Muscle of leg (tissue), 16 donors: ENCODE measurements at places on chromosomes 11 and 22. TPM values are rescaled to one million over a fixed set of nuclear protein-coding genes. Genes with fewer than 3 reads are reported as not detected.
A peak's percentile ranks its signal among the peaks of the same experiment; 100 is the strongest.

DNA sequence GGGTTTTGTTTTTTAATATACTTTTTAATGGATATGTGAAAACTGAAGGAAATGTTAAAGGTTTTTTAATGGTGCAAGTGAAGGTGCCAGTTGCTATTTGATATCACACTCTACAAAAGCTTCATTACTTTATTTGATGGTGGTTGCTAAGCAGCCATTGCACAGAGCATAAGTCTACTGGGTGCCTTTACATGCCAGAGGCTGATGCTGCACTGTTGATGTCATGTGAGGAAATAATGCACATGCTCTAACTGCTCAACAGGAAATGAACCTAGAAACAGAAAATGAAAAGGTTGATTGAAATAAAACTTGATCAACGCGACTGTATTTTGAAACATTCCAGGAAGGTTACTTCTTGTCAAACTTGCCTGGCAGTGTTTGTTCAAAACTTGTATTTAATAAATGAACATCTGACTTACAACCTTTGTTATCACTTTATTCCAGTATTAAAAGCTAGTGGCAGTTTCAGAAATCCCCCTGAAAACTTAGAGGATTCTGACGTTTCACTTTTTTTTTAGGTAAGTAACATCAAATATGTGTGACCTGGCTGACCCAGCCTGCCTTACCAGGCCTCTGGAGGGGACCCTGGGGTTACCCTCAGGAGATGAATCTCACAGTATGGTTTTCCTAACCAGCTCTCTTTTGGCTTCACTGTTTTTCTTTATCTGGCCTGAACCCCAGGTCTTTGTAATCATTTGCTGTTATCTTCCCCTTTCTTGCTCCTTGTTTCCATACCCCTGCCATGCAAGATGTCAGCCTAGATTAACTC lies 2.4 kb upstream of the ATP5MG start:
- DNase-seq, result no peak

DNA sequence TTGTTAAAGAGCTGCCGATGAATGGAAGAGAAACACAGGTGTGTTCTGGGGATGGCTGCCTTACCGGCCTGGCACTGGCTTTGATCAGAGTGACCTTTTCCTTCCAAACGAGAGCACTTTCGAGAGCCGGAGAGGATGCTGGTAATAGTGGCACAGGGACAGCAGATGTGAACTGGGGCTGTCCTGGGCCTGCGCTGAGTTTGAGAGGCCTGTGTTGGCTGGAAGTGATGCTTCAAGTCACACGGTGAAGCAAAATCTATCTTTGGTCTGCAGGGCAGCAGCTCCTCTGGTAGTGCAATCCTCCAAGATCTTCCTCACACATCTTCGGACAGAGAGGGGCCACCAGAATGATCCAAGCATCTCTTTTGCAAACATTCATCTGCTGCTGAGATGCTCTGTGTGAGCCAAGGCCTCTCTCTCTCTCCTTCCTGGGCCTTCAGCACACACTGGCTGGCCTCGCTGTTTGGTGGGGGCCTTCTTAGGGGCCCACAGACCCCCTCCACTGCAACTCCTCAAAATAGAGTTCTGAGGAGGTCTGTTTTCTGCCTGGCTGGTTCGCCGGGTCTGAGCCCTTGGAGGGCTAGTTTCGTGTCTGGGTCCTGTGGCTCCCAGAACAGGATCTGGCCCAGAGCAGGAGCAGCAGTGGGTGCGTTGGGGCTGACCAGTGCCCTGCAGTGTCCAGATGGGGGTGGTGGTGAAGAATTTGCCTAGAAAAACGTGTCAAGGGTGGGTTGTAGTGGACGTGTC lies 6.4 kb downstream of the MPPED1 start:
- DNase-seq, result no peak

- DNase-seq, result peak; percentile 26
Measured at GRCh38 chr11:26599425-26599824, 27.4 kb upstream of the MUC15 start.

GRCh38 chr22:23067691-23068090 lies 2.6 kb upstream of the GNAZ start:
- no peak for DNase-seq

GRCh38 chr11:16758382-16759024 lies 20.1 kb downstream of the C11orf58 start:
- no peak for DNase-seq

- DNase-seq, result no peak
Measured at GRCh38 chr11:75689863-75690609, 21.2 kb upstream of the MAP6 start.

- DNase-seq, result no peak
Measured at GRCh38 chr11:95768521-95768920, 21.1 kb downstream of the FAM76B start.

- DNase-seq, result no peak
Measured at GRCh38 chr11:36360318-36360717, 64.2 kb downstream of the PRR5L start.

GRCh38 chr11:82960779-82961143 lies 59.2 kb downstream of the DDIAS start:
- DNase-seq, result no peak

GRCh38 chr11:128496692-128497060 lies 90.7 kb downstream of the ETS1 start:
- DNase-seq, result no peak

- DNase-seq, result no peak
Measured at GRCh38 chr11:37812281-37812880, 1214.3 kb upstream of the RAG2 start.

DNA sequence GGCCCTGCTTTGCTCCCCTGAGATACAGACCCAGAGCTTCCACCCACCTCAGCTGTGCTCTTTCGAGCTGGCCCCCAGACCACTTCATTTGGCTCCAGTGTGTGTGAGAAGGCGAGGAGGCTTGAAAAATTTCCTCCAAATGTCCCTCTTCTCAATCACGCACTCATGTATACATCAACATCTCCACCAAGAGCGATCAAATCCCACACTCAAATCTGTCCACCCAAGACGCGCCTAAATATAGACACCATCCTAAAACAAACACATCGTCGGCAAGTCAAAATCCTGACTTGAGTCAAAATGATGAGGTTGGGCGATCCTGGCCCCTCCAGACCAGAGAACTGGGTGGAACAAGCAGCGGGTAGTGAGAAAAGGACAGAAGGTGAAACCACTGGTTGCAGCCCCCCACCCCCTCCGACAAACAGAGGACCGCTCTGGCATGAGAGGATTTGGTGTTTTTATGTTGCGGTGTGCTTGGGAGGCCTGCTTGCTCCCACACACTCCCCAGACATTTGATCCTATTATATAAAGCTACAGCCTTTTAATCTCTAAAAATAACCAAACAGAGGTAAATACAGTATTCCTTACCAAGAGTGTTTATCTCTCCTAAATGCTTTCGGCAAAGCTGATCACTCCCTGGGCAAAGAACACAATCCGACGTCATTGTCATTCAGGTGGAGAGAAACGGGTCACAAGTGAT lies 10.2 kb downstream of the MN1 start:
- no peak for DNase-seq

DNA sequence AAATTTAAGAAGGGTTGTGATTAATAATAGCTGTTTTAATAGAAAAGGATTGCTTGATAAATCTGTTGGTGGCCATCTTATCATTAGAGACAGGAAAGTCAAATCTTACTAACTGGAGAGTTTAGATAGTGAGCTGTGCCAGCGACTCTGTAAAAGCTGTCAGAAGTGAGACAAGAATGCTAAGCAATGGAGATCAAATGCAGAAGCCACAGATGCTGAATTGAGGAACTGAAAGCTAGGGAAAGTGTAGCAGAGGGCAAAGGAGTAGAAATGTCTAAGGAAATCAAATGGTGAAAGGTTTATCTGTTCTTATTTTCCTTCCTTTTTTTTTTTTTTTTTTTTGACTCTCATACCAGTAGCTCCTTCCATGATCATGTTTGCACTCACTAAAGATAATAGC lies 13.7 kb downstream of the MS4A13 start:
- peak; percentile 57 for DNase-seq

- DNase-seq, result peak; percentile 51
Measured at GRCh38 chr11:36098087-36098486, 154.2 kb downstream of the LDLRAD3 start.

GRCh38 chr11:4658629-4659445 lies 15.1 kb downstream of the OR51E1 start:
- no peak for DNase-seq

DNA sequence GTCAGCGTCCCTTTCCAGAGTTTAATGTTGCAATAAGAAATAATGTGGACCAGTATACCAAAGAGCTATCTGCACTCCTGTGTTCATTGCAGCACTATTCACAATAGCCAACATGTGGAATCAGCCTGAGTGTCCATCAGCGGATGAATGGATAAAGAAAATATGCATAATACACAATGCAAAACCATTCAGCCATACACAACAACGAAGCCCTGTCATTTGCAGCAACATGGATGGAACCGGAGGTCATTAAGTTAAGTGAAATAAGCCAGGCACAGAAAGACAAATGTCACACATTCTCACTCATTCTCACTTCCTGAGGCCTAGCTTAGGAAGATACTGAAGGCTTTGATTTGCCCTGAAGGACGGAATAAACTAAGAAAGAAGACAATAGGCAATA lies 22.1 kb downstream of the SLC5A4 start:
- DNase-seq, result no peak

DNA sequence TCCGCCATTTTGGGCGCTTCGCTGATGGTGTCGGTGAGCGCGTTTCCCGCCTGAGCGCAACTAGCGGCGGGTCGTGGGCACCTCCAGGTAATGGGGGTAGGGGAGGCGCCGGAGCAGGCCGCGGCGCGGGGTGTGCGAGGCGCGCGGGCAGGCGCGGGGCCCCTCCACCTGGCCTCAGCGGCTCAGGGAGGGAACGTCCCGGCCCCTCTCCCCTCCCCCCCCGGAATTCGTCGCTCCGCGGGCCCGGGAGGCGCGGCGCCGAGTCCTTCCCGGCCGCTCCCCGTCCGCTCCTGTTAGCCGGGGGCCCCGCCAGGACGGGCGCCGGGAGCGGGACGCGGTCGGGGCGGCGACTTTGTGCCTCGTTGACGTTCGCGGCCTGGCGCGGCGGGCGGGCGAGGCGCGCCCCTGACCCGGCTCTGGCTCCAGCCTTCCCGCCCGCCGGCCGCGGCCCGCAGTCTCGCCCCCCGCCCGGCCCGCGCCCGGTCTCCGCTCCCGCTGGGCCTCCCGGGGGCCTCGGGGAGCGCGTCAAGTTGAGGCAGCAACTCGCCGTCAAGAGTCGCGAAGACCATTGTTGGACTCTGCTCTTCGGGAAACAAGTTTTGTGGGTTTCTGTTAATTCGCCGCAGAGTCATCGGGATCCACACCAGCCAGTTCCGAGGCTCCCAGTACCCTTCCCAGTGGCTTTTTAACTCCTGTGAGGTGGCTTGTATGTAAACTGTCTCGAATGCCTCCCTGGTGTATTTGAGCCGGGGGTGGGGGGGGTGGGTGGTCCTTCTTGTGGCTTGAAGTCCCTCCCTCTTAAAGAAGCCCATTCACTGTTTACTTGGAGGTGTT lies at the start of gene PPP6R3:
PPP6R3 (plus strand) TSS at position 12 of the 834 bp plus-strand sequence. CDS start 76,913 bp downstream, outside the sequence.
- peak; percentile 72 for DNase-seq

DNA sequence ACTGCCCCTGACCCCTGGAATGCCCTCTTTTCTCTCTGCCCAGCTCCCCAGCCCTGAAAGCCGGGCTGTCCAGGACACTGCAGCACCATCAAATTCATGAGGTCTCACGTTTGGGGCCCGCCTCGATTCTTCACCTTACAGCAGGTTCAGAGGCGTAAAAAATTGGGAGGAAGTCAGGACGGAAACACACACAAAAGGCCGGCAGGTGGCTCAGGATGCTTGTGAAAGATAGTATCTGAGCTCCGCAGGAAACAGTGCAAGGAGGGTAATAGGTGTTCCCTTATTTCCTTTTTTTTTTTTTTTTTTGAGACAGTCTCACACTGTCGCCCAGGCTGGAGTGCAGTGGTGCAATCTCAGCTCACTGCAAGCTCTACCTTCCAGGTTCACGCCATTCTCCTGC lies 4.1 kb downstream of the RFPL2 start:
- no peak for DNase-seq

DNA sequence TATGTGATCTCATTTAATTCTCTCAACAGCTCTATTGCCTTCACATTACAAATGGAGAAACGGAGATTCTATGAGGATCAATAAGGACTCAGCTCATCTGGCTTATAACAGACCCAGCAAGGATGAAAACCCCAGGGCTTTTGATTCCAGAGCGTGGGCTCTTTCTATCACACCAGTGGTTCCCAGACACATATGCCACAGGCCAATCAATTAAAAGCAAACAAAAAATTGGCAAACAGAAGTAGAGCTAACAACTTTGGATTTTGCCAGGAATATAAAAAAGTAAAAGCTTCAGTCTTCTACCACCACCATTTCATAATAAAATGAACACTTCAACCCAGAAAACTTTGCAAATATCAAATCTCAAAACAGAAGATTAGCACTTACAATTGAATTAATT lies 71.1 kb upstream of the FAT3 start:
- no peak for DNase-seq

DNA sequence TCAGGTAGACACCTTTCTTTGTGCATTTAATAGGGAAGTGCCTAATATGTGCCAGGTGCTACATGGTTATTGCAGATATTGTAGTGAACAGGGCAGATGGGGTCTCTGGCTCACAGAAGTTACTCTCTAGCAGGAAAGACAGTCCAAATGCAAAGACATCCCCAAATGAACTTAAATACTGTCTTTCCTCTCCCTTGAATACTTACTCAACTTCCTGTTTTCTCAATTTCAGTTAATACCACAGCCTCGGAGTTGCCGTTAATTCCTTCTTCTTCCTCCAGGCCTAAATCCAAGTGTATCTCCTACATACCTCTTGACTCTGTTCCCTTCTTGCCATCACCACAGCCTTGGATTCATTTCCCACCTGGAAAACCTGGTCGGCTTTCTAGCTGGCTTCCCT lies 134.3 kb upstream of the SESN3 start:
- DNase-seq, result no peak

DNA sequence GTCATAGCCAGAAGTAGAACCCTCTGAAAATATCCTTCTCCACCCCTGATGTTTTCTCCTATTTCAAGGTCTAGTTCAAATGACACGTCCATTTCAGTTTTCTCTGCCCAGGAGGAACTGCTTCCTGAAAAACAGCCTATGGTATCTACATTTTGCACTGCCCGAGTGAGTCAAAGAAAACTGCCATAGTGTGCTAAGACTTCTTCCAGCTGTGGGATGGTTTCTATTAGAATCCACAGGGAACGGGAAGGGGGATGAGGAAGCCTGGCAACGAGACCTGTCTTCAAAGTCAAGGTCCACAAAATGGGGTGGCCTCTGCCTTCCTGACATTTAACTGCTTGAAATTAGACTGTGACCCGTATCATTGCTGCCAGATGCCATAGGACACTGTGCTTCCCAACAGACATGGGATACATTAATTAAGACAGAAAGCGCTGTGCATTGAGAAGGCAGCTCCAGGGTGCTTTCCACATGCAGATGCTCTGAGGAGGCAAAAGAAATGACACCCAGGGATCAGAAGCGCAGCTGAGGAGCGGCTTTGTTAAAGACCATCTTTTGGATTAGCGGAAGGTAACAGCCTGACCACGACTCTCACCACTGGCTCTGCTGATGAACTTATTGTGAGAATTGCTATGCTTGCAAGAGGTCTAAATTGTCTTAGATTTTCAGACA lies 39.4 kb upstream of the NUP50 start:
- no peak for DNase-seq

GRCh38 chr11:29260939-29261705 lies 755.7 kb downstream of the KCNA4 start:
- no peak for DNase-seq

The SERPIND1 gene
- polyA plus RNA-seq, result not detected

The GPHA2 gene
- polyA plus RNA-seq, result 0.15 TPM

The GALNT18 gene
- 11.6 TPM for polyA plus RNA-seq

The SLC29A2 gene
- 32.5 TPM for polyA plus RNA-seq

The SHISA8 gene
- polyA plus RNA-seq, result 0.11 TPM

The GVQW3 gene
- 4.1 TPM for polyA plus RNA-seq

The MPZL3 gene
- polyA plus RNA-seq, result 1.4 TPM

The TEX12 gene
- polyA plus RNA-seq, result 0.23 TPM

The HORMAD2 gene
- not detected for polyA plus RNA-seq
